ENCODE measurements at places on chromosomes 3 and 15.

DNA sequence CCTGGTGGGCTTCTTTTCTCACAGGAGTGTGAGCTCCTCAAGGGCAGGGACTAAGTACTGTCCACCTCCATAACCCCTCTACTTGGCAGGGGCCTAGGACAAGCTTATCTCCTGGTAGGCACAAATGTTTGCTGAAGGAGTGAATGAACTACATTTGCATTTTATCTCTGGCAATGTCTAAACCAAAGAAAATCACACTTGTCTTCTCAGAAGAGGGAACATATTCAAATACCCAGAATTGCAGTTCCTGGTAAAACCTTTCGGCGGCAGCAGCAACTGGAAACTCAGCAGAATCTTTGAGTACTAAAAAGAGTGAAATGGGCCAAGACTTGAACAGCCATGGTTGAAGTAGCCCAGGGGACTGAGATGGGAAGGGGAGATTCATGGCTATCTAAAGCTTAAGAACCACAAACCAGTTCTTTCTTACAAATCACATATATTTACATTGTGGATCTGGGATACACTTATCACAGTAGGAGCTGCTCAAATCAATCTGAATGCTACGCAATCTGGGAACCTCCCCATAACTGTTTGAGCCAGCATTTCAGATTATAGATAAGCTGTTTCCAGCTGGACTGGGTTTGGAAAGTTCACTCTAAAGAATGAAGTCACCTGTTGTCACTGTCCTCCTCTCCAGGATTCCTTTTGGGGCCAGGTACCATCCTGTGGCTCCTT is 18.7 kb upstream of the PTPN9 start:
- no peak for DNase-seq

- DNase-seq: no peak
Measured at GRCh38 chr3:112167758-112168157, 34.7 kb upstream of the GCSAM start.

DNA sequence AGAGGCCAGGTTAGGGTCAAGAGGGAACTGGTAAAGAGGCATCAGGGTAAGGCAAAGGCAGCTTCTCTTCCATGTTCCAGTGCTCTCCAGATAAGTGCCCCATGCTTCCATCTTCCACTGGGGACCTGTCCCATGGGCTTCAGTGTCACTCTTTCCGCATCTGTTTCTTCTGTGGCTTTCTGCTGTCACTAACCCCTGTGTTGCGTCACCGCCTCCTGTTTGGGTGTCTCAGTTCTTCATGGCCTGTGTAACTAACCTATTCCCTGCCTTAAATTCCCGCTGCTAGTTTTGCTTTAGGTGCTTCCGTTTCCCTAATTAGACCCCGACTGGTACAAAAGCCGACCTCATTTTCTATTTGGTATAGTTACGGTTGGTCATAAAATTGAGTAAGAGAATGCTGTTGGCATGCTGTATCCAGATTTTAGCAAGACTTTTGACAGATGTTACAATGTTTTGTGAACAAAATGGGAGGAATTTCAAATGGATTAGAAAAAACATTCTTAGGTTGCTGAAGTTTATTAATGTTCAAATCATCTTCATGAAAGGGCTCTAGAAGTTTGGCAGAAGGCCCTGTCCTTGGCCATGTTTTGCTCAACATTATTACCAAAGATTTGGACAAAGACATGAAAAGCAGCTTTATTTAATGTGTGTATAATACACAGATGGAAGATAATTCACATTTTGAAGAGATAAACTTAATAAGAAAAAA is 245.3 kb downstream of the BBX start:
- no peak for DNase-seq

DNA sequence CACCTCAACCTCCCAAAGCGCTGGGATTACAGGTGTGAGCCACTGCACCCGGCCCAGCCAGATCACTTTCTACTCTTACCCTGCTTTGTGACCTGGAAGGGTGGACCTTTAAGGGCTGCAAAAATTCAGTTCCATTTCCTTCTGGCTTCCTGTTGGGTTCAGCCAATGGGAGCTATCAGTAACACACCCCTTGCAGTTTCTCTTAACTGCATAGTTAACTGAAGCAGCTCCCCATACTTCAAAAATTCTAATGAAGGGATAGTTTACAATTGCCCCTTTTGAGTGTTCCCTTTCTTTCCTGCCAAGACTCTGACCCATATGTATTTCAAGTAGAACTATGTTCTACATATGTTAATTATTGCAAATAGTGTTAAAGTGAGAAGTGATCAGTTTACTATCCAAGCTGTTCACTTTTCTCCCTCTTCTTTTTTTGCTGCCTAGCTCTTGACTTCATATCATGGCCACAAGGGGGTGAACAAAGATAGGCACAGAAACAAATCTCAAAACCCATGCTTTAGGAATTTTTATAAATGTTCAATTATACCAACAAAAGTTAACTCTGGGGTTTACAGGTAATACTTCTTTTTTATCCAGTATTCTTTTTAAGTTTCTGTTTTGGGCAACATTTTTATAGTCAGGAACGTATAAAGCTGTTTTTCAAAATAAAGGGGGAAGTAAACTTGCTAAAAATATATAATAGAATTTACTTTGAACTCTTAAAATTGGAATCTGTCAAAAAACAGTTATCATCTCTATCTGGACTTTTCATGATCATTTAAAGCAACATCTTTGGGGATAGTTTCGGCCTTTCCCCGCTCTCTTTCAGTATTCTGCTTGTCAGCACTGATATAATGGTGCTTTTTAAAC is 8.1 kb downstream of the PGBD4 start:
- no peak for DNase-seq

- no peak for DNase-seq
Measured at GRCh38 chr3:118536764-118537163, 497.9 kb downstream of the IGSF11 start.

DNA sequence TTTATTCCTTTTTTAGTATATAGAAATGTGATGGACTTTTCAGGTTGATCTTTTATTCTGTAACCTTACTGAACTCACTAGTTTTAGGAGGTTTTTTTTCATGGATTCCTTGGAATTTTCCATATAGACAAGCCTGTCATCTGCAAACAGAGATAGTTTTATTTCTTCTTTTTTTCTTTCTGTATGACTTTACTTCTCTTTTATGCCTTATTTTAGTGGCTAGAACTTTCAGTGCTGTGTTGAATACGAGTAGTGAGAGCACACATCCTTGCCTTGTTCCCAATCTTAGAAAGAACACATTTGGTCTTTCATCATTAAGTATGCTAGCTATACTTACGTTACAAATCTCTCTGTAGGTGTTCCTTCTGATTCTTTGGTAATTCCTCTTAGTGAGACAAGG is 336.5 kb downstream of the PTPRG start:
- DNase-seq: no peak

GRCh38 chr3:9183011-9183410 is 66.4 kb downstream of the SRGAP3 start:
- DNase-seq: no peak

GRCh38 chr15:68791431-68792283 is 29.0 kb downstream of the ANP32A start:
- no peak for DNase-seq

DNA sequence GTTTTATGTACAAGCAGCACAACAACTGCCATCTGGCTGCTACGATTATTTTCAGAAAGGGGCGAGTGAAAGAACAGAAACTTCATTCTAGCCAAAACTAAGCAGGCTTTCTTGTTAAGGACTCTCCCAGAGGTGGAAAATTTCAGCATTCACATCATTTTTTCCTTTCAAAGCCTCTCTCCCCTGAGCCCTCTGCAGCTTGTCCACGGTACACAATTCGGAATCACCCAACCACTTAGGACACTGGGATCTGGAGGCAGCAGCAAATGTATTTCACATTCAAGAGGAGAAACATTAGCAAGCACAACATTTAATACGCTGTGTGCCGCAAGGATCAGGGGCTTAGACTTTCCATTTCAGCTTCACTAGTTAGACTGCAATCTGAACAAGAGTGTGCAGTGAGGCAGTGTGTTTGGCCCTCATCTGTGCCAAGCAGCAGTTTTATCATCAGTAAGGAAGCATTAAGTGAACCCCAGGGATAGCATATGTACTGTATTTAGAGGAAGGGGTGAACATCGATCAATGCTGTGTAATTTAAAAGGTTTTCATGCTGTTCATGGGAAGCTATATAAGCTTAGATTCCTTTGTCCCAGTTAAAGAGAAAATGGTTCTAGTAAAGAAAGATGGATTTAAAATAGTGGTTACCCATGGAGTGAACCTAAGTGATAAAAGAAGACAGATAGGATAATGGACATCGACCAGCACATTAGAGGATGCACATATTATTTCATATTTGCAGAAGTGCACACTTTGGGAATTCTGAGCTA is 504.9 kb downstream of the TBL1XR1 start:
- DNase-seq: no peak

- DNase-seq: no peak
Measured at GRCh38 chr15:70596354-70597055, 166.9 kb downstream of the UACA start.

DNA sequence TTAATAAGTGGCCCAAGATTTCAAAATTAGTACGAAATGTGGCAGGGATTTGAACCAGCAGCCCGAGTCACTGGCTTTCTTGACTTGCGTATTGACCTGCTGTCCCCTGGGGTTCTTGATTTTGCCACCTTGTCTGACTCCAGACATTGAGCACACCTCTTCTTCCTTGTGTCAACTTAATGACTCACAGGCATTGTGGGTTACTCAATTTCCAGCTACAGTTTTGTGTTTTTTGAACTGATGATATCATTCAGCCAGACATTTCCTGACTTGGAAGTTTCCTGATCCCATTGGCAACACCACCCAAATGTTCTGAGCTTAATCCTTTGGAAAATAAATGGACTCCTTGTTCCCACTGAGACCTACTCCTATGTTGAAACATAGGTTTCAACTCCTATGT is 64.2 kb downstream of the MOBP start:
- DNase-seq: no peak

DNA sequence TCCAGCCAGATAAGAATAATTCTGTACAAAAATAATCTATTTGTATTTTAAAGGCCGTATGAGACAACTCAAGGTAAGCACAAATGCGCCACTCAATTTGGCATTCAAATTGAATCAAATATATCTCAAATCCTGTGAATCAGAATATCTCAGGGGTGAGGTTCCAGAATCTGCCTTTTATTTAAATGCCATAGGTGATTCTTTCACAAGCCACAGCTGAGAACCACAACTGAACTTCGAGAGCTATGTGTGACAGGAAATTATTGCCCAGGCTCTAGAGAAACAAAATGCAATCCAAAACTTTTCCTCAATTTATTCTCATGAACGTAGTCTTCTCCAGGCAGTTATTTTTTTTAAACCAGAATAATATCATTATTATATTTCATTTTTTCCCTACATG is 11.9 kb downstream of the ATP8B4 start:
- no peak for DNase-seq

GRCh38 chr3:128703561-128703960 is 22.4 kb upstream of the RAB7A start:
- no peak for DNase-seq

DNA sequence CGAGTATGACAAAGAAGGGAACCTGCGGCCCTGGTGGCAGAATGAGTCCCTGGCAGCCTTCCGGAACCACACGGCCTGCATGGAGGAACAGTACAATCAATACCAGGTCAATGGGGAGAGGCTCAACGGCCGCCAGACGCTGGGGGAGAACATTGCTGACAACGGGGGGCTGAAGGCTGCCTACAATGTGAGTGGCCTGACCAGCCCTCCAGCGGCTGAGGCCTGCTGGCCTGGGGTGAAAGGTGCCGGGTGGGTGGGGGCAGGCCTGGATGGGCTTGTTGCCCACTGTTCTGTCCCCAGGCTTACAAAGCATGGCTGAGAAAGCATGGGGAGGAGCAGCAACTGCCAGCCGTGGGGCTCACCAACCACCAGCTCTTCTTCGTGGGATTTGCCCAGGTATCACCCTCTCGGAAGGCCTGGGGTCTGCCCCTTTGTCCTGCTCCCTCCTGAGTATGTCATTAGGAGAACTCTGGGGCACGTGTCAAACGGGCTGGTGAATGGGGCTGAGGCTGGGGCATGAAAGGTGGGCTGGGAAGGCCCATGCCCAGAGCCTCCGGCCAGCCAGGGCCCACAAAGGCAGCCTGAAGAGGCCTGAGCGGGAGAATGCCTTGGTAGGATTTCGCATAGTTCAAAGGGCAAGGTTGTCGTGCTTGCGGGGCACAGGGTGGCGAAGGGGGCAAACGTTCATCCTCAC is 7.8 kb upstream of the PSMD2 start:
- no peak for DNase-seq

DNA sequence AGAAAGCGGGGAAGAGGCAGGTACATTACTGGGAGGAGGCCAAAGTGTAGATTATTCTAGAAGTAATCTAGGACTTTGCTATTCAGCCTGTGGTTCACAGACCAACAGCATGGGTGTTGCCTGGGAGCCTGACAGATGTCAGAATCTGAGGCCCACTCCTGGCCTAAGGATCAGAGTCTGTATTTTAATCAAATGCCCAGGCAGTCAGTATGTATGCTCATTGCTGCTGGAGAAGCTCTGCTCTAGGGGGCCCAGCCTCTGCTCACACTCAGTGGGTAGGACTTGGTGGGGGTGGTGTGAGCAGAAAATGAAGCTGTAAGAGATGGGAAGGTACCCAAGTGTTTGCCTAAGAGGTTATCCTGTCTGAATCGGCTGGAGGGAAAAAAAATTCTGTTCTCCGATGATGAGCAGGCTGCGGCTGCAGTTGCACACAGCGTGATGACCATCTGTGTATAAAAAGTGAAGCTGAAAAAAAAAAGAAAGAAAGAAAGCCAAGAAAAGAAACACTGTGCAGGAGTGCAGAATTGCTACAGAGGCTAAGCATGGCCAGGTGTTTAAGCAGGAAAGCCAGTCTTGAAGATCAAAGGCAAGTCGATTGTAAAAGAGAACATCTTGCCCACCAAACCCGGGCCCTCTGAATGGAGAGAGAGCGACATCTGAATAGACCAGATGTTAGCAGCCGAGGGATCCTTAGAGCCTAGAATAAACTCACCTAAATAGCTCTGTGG is 65.2 kb downstream of the EIF4E3 start:
- no peak for DNase-seq

GRCh38 chr3:8499181-8499611 is 2.4 kb upstream of the LMCD1 start:
- no peak for DNase-seq

Data from breast epithelium (tissue), 4 donors.